HepG2 (cell line): ENCODE measurements at places on chromosomes 3 and 15. TPM values are rescaled to one million over a fixed set of nuclear protein-coding genes. Genes with fewer than 3 reads are reported as not detected.

The GASK1A gene
- not detected in 2 replicates for polyA plus RNA-seq

GRCh38 chr15:41892621-41893421 lies 1.0 kb downstream of the SPTBN5 start:
- H3K4me1 ChIP-seq = peaks cover 30% of the 10 kb centered on the region
- H3K27ac ChIP-seq = no peak overlapping the region
- peaks cover 43% of the 10 kb centered on the region; the same call in 2 of the 3 replicates for H3K27me3 ChIP-seq
- DNase-seq = no peak
- H3K4me3 ChIP-seq = peak overlapping the region; percentile 11; the same call in 1 of the 2 replicates
- no peaks in the 10 kb centered on the region for H3K36me3 ChIP-seq

The TM2D3 gene
- polyA plus RNA-seq = 70.6 and 72.7 TPM in 2 replicates

GRCh38 chr3:46221938-46222337 lies 13.8 kb upstream of the CCR1 start:
- H3K4me3 ChIP-seq = no peak overlapping the region
- no peaks in the 10 kb centered on the region for H3K4me1 ChIP-seq
- no peak for DNase-seq
- no peaks in the 10 kb centered on the region for H3K36me3 ChIP-seq

GRCh38 chr3:117844676-117845075 lies 1135.1 kb downstream of the TUSC7 start:
- H3K4me1 ChIP-seq = no peaks in the 10 kb centered on the region
- no peak overlapping the region for H3K27ac ChIP-seq
- no peak for DNase-seq

GRCh38 chr3:144272680-144273079 lies 301.1 kb downstream of the DIPK2A start:
- no peaks in the 10 kb centered on the region for H3K27me3 ChIP-seq
- no peaks in the 10 kb centered on the region for H3K4me1 ChIP-seq
- no peak for DNase-seq
- H3K27ac ChIP-seq = no peak overlapping the region
- no peaks in the 10 kb centered on the region for H3K36me3 ChIP-seq

The LMAN1L gene
- polyA plus RNA-seq = not detected in 2 replicates

DNA sequence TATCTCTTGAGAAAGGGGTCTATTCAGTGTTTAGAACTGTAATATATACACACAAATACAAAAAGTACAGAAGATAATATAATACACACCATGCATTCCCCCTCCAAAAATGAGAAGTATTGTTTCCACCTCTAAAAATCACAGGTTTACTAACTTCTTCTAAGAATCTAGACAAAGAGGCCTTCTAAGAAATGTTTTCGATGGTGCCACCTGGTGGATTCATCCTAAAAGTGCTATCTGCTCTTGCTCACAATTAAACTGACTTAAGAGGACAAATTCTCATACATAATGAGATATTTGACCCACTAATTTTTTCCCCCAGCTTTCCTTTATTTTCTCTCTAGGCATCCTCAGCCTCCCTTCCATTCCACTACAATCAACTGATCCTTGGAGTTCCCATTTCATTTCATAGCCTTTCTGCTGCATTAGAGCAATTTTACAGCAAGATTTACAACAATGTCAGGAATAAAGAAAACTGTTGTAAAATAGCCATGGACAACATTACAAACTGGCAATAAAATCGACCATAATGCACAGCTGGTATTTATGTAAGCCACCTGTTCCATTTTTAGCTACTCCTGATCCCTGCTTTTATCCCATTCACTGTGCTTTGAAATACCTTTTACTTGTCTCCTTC lies 124.6 kb downstream of the ARRDC4 start:
- DNase-seq = peak; percentile 43
- no peaks in the 10 kb centered on the region for H3K4me1 ChIP-seq
- H3K27me3 ChIP-seq = no peaks in the 10 kb centered on the region
- H3K4me3 ChIP-seq = no peak overlapping the region

GRCh38 chr3:69012100-69012799 lies 1.2 kb downstream of the EOGT start:
- no peaks in the 10 kb centered on the region for H3K27me3 ChIP-seq
- H3K4me3 ChIP-seq = peak overlapping the region; percentile 86
- H3K36me3 ChIP-seq = peaks cover 12% of the 10 kb centered on the region
- H3K4me1 ChIP-seq = peaks cover 24% of the 10 kb centered on the region
- no peak for DNase-seq
- H3K27ac ChIP-seq = peak overlapping the region; percentile 90
